ENCODE measurements at places on chromosomes 16 and 17. TPM values are rescaled to one million over a fixed set of nuclear protein-coding genes. Genes with fewer than 3 reads are reported as not detected.

The ZMYND15 gene
- 0.35 TPM for total RNA-seq

The ADAM11 gene
- total RNA-seq, result 2.2 TPM

The OR4D1 gene
- total RNA-seq, result 0.02 TPM

The PLA2G10 gene
- 0.37 TPM for total RNA-seq

The RPTOR gene
- 34.4 TPM for total RNA-seq

The TVP23A gene
- total RNA-seq, result 0.21 TPM

The KRT20 gene
- total RNA-seq, result 0.18 TPM

The HOXB9 gene
- 7.5 TPM for total RNA-seq

The FUS gene
- 565 TPM for total RNA-seq

The MATCAP1 gene
- total RNA-seq, result 6.9 TPM

The TM4SF5 gene
- 0.77 TPM for total RNA-seq

The MYH2 gene
- total RNA-seq, result not detected

The RTN4RL1 gene
- total RNA-seq, result 25.4 TPM

The CCDC182 gene
- not detected for total RNA-seq

The BCL6B gene
- total RNA-seq, result not detected

The UNC13D gene
- total RNA-seq, result 6.9 TPM

The TMED6 gene
- 0.08 TPM for total RNA-seq

The ALOXE3 gene
- 10.3 TPM for total RNA-seq

The HOXB4 gene
- total RNA-seq, result 0.13 TPM

The PRSS8 gene
- total RNA-seq, result 1.4 TPM

The KRT40 gene
- total RNA-seq, result not detected

The CCDC92B gene
- 0.14 TPM for total RNA-seq

The CDC42EP4 gene
- total RNA-seq, result 69.9 TPM

The LRRC3C gene
- total RNA-seq, result not detected

The GJD3 gene
- total RNA-seq, result 0.71 TPM

The TMEM220 gene
- 3.4 TPM for total RNA-seq

All from A549 treated with dexamethasone at 1 μM for 4 hours (cell line).